Activated T-helper 2 cell treated with anti-CD3 and anti-CD28 coated beads, Interferon-gamma antibody, Interleukin-2, Interleukin-4, amounts not matched to agents 10 μg/mL and 5 μg/mL and 100 μg/mL, durations not matched to agents 14 hours and 24 hours and 36 hours (primary cell): ENCODE measurements at places on chromosomes 11 and 22. TPM values are rescaled to one million over a fixed set of nuclear protein-coding genes. Genes with fewer than 3 reads are reported as not detected.

DNA sequence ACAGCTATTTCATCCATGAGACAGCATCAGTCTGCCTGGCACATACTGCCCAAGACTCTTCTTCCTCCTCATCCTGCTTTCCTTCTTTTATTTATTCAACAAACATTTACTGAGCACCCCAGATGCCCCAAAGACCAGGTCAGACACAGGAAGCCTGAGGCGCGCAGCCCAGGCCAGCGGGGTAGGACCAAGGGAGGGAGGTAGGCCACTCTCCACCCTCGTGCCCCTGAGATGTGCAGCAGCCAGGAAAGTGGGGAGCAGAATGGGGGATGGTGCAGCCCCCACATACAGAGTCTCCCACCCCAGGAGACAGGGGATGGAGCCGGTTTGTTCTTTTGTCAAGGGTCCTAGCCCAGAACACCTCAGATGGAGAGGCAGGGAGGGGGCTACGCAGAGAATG lies 4.2 kb upstream of the IL2RB start:
- DNase-seq = no peak

GRCh38 chr11:113603277-113604059 lies 102.6 kb downstream of the TMPRSS5 start:
- DNase-seq = no peak

- DNase-seq = no peak
Measured at GRCh38 chr11:9386086-9386485, 1.6 kb downstream of the IPO7 start.

Gene CSRP3
- not detected in 2 replicates for total RNA-seq

Gene ADM2
- total RNA-seq = 2.2 and 2.9 TPM in 2 replicates

DNA sequence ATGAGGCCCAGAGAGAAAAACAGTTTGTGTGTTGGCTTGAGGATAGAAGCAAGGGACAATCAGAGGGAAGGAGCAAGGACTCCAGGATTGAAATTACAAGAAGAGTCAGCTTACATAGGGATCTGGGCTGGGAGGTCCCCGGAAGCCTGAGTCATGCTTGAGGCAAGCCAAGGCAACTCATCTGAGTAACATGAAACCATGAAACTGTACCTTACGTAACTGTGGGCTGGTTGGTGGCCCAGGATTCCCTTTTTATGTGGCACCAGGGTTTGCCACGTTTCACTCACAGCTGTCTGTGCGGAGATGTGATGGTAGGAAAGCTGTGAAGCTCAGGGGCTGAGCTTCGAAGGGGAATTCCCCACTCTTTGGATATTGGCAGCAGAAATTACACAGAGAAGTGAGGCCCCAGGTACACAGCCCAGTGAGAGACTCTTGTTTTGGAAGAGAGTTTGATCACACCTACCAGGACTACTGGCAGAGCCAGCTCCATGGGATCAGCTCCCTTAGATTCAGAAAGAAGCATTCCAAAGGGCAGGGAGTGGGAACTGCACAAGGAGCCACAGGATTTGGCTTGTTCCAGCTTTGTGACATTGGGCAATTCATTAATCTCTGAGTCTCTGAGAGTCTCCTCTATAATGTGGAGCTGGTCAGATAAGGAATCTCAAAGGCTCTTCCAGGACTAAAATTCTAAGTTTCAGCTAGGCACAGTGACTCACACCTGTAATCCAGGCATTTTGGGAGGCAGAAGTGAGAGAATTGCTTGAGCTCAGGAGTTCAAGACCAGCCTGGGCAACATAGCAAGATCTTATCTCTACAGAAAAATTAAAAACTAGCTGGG lies 7.8 kb downstream of the SLC5A1 start:
- peak; percentile 51 for DNase-seq

Gene FXYD2
- total RNA-seq = 0.48 and 0.51 TPM in 2 replicates

Gene NUP50
- total RNA-seq = 150 and 165 TPM in 2 replicates

Gene CCDC89
- not detected in 2 replicates for total RNA-seq

Gene MAJIN
- not detected in 2 replicates for total RNA-seq

DNA sequence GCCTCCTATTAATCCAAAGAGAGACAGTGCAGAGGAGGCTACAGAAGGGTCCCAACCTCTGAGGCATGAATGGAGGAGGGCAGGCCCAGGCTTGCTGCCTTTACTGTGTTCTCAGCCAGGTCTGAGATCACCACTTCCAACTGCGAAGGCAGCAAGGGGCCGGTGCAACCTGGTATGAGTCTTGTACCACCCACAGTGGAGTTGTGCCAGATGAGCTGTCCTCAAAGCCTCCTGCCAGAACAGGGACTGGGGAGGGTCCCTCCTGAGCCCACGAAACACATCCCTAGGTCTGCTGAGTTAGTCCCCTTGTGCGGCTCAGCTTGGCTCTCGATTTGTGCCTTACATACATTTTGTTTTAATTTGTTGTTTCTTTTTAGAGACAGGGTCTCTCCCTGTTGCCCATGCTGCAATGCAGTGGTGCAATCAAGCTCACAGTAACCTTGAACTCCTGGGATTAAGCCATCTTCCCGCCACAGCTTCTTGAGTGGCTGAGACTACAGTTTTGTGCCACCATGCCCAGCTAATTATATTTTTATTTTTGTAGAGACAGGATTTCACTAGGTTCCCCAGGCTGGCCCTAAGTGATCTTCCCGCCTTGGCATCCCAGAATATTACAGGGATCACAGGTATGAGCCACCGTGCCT lies 9.3 kb downstream of the MIF start:
- DNase-seq = no peak

Gene KCNJ4
- not detected in 2 replicates for total RNA-seq

GRCh38 chr11:2432628-2433071 lies 11.7 kb downstream of the TRPM5 start:
- DNase-seq = no peak

- DNase-seq = no peak
Measured at GRCh38 chr11:101881586-101881985, 33.2 kb upstream of the CEP126 start.

- DNase-seq = no peak
Measured at GRCh38 chr22:23470811-23471389, 109.2 kb downstream of the IGLL1 start.

DNA sequence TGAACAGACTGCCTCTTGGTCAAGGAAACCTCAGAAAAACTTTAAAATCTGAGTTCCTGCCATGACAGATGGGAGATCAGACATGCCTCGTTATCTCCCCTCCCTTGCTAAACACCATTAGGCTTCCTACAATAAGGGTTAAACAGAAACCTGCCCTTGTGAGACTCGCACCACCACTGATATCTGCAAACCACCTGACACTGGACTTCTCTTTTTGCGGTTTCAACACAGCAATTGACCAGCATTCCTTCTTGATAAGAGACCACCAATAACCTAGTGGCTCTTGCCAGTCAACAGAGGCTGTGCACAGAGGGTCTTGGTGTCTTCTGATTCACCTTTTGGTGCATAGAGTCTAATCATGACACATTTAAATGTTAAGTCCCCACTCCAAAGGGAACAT lies 4.4 kb downstream of the OR5M8 start:
- DNase-seq = no peak

Gene C11orf65
- total RNA-seq = 0.43 and 0.97 TPM in 2 replicates

GRCh38 chr11:81888391-81888790 lies 845.3 kb downstream of the FAM181B start:
- no peak for DNase-seq

DNA sequence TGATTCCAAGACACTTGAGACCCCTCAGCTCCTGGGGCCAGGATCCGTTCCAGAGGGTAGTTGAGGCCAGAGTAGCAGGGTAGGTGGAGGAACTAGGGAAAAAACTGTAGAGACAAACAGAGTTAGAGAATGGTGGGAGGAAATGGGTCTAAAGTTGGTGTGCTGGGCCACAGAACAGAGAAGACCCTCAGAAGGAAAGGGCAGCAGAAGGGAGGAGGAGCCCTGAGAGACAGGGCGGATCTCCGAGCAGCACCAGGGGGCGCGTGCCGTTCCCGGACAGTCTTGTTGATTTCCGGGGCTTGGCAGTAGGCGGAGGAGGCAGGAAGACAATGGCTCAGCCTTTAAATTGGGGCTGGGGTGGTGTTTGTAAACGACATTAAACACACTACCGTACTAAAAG lies 2.4 kb upstream of the CECR2 start:
- DNase-seq = no peak

Gene POGLUT3
- 9.9 and 10.0 TPM in 2 replicates for total RNA-seq

DNA sequence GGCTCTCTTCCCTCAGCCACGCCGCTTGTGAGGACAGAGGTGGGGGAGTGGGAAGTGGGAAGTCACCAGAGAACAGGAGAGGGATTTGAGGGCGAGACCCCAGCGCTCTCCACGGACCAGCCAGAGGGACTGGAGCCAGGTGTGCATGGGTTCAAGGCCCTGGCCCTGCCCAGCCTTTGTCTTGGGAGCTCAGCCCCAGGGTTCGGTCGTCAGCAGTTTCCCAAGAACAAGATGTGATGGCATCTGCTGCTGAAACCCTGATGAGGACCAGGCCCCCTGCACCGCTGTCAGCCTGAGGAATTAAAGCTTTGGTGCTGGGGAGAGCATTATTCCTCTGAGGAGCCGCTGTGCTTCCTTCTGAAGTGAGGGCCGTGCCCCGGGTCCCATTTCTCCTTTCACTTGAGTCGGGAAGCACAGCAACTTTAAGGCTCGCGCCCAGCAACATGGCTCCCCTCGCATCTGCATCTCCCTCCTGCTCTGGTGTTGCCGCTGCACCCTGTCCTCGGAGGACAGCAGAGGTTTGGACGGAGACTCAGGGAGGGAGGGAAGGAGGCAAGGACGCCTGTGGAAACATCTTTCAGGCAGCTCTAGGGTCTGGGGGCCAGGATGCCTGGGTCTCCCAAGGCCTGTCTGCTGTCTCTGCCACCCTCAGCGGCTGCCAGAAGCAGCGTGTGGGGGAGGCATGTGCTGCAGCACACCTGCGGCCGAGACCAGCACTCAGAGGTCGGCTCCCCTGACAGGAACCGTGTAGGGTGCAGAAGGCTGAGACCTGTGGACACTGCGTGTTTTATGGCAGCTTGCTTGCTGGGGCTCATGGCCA lies 3.8 kb downstream of the IFITM5 start:
- no peak for DNase-seq

GRCh38 chr22:30906946-30907345 lies 61.6 kb downstream of the MORC2 start:
- DNase-seq = no peak

- DNase-seq = no peak
Measured at GRCh38 chr22:48919187-48919590, 908.5 kb downstream of the BRD1 start.

- peak; percentile 26 for DNase-seq
Measured at GRCh38 chr11:128195057-128195751, 392.2 kb downstream of the ETS1 start.

Gene DDX25
- not detected in 2 replicates for total RNA-seq

DNA sequence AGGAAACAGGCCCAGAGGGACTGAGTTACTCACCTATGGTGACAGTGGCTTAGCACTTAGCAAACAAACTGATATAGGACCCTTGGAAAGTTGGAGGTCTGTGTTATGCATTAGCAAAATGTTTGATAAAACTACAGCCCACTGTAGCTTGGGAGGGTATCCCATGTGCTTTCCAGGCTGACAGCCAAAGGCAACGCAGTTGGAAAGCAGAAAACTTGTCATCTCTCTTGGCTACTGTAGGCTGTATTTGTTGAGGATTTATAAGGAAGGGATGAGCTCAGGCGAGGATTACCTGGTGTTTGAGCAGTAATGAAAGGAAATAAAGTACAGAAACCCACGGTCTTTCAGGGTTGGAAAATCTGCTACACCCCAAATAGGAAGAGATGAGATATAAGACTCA lies 23.8 kb downstream of the SDHAF2 start:
- DNase-seq = no peak

GRCh38 chr11:32388871-32389770 lies 46.2 kb downstream of the WT1 start:
- no peak for DNase-seq
